Activated T-cell treated with anti-CD3 and anti-CD28 coated beads for 48 hours (primary cell): ENCODE measurements at places on chromosomes 16 and 17.

- DNase-seq: no peak
Measured at GRCh38 chr17:80990921-80991644, 558 bp upstream of the CHMP6 start.

GRCh38 chr16:81823111-81823510 lies 44.0 kb downstream of the PLCG2 start:
- DNase-seq: no peak

DNA sequence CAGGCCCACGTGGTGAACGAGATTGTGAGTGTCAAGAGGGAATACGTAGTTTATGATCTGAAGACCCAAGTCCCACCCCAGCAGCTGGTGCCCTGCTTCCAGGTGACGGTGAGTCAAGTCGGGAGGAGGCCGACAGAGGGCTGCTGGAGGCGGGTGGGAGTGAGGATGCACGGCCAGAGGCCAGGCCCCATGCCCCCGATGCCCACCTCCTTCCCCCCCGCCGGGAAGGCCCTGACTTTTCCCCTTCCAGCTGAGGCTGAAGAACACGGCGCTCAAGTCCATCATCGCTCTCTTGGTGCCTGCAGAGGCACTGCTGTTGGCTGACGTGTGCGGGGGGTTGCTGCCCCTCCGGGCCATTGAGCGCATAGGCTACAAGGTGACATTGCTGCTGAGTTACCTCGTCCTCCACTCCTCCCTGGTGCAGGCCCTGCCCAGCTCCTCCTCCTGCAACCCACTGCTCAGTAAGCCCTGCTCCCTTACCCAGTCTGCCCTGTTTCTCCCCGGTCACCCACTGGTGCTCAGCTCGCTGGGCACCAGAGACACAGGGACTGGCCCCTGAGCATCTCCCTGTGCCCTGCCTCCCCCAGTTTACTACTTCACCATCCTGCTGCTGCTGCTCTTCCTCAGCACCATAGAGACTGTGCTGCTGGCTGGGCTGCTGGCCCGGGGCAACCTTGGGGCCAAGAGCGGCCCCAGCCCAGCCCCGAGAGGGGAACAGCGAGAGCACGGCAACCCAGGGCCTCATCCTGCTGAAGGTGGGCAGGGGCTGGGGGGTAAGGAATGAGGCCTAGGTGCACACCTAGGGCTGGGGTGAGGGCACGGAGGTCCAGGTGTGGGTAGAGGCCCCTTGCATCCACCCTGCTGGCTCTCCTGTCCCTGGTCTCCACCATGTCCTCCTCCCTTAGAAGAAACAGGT lies 2.6 kb downstream of the ZACN start:
- DNase-seq: no peak

DNA sequence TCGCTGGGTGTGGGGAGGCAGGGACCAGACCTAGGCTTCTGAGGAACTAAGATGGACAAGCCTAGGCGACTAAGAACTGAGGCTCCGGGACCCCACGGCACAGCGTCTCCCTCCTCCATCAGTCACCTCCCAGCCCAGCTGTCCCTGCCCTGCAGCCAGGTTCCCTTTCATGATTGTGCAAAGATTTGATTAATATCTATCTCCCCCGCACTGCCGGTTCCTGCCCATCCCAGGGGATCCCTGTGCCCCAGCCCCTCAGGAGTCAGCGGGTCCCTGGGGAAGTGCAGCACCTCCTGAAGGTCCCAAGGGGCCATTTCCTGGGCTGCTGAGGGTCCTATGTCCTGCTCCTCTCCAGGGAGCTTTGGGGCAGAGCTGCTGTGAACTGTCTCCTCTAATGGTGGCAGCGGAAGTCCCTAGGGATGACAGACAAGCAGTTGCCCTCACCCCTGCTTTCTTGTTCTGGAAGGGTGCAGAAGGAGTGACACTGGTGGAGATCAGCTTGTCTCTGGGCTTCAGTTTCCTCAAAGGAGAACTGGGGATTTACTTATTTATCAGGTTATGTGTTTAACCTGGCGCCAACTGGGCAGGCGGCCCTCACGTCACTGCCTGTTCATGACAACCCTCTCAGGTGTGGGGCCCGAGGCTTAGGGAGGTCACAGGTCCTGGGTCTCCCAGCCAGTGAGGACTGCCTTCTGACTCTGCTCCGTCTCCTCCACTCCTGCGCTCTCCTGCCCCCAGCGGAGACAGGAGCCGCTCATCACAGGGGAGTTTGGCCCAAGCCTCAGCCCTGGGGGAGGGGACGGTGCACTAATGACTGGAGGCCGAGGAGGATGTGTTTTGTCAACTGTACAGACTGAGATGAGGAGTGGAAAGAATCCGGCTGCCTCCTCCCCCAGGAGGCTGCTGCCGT lies 1.9 kb upstream of the C16orf74 start:
- no peak for DNase-seq
